Common myeloid progenitor, CD34-positive (primary cell): ENCODE measurements at places on chromosomes 12 and 14.
A peak's percentile ranks its signal among the peaks of the same experiment; 100 is the strongest.

- DNase-seq, result no peak
These were observed 22.8 kb upstream of the SRRM4 start for GRCh38 chr12:118958520-118958919.

DNA sequence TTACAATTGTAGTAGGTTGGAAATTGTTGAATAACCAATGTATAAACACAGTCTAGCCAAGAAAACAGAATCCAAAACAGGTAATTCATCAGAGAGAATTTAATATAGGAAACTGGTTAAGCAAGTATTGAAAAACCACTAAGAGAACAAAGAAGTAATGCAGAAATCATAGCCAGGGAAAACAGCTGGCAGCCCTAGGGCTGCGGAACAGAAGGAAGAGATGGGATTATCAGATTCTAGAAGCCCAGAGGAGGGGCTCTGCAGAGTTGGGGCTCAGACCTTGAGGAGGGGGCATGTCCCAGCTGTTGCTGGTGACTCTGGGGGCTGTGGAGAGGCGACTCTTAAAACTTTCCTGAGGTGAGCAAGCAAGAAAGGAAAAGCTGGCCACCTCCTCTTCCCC is 49.4 kb downstream of the CD9 start:
- no peak for DNase-seq

GRCh38 chr12:2482938-2483660 is 311.7 kb upstream of the FKBP4 start:
- DNase-seq, result no peak

DNA sequence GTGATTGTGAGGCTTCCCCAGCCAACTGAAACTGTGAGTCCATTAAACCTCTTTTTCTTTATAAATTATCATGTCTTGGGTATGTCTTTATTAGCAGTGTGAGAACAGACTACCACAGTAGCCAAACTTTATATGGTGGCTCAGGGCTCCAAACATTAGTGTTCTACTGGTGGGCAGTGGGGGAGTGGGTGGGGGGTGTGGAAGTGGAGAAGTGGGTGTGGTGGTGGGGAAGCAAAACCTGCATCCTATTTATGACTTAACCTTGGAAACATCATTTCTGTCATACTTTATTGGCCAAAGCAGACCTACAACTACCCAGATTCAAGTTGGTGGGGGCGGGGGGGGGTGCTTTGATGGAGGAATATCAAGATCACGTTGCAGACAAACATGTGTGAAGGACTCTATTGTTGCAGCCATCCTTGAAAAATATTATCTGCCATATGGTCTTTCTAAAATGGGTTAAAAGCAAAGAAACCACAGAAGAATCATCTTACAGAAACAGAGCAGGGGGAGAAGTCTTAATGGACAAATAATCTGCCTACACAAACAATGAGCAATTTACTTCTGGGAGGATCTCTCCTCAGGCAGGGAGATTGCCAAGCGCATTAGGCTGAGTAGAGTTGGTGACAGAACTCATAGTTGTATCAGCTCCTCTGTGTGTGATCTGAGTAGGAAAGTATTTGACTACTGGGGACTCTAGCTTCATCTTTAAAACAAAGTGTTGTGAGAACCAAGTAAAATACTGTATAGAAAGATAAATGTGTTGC is 1.4 kb upstream of the PWP1 start:
- no peak for DNase-seq

DNA sequence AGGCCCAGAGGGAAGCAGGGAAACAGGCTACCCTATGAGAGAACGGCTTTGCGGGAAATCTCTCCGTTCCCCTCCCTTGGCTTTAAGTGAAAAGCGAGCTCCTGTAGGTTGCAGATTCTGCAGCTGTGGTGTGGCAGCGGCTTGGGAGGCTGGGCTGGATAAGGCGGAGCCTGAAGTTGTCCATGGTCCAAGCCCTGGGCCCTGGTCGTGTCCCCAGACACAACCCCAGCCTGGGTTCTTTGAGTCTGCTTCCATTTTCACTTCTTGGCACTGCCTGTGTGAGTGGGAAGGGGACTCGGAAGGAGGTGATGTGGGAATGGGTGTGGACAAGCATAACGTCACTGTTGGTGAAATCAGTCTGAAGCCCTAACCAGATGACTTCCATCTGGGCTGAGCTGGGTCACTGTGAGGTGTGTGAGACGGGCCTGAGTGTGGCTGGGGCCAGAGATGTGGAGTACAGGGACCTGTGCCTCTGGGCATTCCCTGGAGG is 43.0 kb upstream of the CTDSP2 start:
- no peak for DNase-seq

- no peak for DNase-seq
These were observed 217.8 kb downstream of the TMEM117 start for GRCh38 chr12:44053549-44054127.

GRCh38 chr12:11884116-11884515 is 186.6 kb upstream of the BCL2L14 start:
- DNase-seq, result no peak

GRCh38 chr12:113390064-113391043 is 13.3 kb downstream of the SDS start:
- DNase-seq, result no peak

GRCh38 chr14:69796797-69797500 is at the start of gene SLC10A1:
Gene SLC10A1, minus strand, starts transcription at chr14:69797241. Its CDS starts 86 bp downstream, at chr14:69797155.
- DNase-seq, result no peak

DNA sequence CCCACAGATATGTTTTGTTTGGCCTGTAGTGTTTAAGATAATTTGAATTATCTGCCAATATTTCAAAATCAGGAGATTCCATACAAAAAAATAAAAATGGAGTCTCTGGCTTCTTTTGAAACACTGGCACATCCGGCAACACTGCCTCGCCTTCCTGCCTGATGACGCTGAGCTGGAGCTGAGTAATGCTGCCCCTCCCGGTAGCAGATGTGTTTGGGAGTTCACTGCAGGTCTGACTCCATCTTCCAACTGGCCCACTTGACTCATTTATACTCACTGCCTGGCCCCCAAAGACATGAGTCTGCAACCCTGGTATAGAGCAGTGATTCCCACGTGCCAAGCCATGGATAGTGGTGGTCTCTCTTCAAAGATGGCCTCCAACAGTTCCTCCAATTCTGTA is 7.4 kb downstream of the CIT start:
- no peak for DNase-seq

- no peak for DNase-seq
These were observed 8.9 kb downstream of the PDE1B start for GRCh38 chr12:54558311-54558710.

GRCh38 chr14:87896393-87897380 is 96.3 kb downstream of the GALC start:
- peak; percentile 34 for DNase-seq

DNA sequence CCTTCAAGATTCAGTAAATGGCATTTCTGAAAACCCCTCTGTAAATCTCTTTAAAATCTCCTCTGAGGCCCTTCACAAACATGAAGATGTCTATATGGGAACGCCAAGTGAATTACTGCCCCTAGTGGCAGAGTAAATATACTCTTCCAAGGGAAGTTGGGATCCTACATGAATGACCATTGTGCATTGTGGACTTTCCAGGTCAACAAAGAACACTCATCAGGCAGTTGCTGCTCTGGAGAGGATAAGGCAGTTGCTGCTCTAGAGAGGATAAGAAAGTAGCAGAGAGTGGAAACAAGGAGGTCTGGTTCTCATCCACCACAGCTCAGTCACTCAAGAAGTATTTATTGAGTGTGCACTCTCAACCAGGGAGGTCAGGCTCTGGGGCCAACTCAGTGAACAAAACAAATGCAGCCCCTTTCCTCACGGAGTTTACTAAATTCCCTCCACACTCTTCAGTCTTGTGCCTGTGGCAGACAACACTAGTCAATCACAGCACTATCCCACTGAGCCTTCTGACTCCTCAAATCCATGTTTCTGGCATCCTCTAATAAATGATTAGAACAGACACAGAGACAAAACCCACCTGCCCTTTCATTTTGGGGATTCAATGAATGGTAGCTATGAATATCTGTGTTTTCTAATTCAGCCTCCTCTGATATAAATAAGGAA is 52.9 kb downstream of the SVOP start:
- DNase-seq, result no peak

GRCh38 chr14:52951681-52952554 is 1.1 kb upstream of the FERMT2 start:
- no peak for DNase-seq

DNA sequence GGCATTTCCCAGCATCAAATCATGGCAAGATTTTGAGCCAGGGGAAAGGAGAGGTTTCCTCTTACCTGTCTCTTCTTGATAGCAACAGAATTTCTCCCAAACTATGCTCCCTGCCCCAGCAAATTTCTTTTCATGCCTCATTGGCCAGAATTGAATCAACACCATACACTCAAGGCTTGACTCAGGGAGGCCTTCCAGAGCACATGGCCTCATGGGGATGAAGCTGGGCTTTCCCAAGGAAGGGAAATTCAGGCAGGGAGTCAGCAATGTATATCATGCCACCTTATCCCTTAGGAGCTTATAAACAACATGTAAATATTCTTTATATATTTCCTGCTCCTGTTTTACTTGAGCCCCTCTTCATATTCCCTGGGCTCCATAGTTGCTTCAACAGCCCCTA is 62.1 kb downstream of the ARF6 start:
- DNase-seq, result no peak

- no peak for DNase-seq
These were observed 2.2 kb downstream of the GPATCH2L start for GRCh38 chr14:76153919-76154318.

DNA sequence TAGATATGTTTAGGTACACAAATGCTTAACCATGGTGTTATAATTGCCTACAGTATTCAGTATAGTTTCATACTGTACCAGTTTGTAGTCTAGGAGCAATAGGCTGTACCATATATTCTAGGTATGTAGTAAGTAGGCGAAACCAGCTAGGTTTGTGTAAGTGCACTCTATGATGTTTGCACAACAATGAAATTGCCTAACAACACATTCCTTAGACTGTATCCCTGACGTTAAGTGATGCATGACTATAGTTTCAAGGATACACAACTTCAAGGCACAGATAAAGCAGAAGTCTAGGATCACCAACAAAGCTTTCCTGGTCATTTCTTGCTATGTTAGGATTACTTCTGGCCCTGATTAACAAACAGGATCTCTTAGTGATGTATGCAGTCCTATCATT is 135.1 kb downstream of the SLC38A1 start:
- no peak for DNase-seq

- DNase-seq, result no peak
These were observed 72.3 kb upstream of the DHRS4 start for GRCh38 chr14:23881282-23881681.

DNA sequence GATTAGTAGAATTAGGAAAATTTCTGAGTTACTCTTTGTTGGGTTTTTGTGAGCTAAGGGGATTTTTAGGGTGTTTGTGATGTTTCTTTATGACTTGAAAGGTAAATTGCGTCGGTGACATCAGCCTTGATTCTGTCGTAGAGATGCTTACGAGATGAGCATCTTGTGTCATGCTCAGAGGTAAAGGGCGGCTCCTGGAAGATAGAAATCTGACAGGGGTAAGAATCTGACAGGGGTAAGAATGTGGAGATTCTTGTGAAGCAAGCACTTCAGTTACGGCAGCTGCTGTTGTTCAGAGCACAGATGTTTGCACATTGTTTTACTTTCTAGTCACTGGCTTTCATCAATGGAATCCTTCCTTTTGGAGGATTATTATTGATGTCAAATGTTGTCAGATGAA is 22.5 kb downstream of the EML1 start:
- no peak for DNase-seq

GRCh38 chr12:92961949-92962348 is 32.9 kb upstream of the EEA1 start:
- peak; percentile 19 for DNase-seq

DNA sequence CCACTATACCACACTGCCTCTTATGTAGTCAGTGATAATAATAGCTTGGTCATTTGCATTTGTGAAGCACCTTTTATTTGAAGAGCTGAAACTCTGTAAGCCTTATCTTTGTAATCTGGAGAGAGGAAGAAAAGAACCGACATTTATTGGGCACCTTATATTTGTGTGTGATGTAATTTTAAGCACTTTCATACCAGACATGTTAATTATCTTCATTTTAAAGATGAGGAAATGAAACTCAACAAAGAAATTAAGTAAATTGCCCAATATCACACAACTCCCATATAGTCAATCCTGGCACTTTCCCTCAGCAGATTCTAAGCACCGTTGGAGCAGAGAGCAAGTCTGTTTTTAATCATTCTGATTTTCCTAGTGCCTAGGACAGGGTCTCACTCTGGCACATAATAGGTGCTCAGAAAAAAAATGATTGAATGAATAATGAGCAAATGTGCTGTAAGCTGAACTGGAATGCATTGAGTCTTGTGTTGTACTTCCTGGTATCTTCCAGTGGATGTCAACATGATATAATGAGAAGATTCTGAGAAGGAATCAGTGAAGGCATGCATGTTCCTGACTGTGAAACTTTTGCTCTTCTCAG is 418.9 kb downstream of the ZFP36L1 start:
- DNase-seq, result no peak

DNA sequence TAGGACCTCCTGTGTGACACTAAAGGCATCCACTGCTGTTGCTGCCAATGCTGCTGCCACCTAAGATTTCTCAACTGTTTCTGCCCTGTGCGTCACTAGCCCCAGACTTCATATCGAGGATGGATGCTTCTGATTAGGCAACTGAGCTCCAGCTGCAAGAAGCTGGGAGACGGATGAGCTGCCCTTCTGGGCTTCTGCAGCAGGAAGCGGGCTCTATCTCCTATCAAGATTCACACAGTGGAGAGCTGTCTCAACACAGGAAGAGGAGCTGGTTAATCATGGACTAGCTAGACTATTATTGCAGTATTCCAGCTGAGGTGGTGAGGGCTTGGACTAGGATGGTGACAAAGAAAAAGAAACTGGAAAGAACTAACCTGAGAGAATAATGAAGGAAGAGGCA is 59.2 kb upstream of the PELI2 start:
- peak; percentile 9 for DNase-seq

DNA sequence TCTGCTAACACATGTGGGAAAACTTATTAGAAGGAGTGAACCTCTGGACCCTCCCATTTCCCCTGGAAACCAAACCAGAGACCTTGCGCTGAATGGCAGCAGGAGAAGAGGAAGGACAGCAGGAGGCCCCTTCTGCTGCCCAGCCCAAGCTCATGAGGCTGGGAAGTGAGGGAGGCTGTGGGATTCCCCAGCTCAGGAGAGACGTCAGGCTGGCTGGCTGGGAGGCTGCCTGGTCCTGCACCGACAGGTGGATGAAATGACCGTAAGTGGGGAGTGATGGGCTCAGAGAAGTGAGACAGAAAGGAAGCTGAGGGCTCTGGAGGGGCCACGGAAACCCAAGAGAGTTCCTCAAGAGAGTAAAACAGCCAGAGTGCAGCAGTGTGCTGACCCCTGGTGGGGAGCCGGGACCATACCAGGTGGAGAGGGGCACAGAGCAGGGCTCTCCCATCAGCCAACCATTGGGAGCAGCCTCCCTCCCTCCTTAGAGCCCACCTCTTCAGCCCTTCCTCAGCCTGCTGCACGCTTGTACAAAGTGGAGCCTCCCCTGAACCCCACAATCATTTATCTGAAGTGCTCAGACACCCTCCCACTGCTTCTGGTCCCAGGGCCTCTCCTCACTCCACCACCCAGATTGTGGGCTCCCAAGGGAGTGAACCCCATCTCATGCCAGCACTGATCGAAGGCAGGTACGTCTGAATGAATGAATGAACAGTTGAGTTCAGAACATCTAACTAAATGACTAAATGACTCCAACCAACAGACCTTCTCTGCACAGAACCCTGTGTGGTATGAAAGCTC is 14.0 kb downstream of the TAMALIN start:
- DNase-seq, result peak; percentile 75

GRCh38 chr12:90234472-90234871 is 525.8 kb upstream of the ATP2B1 start:
- no peak for DNase-seq

- no peak for DNase-seq
These were observed 20.2 kb downstream of the CCDC177 start for GRCh38 chr14:69554500-69554899.

- DNase-seq, result no peak
These were observed 107.5 kb upstream of the FAR2 start for GRCh38 chr12:29041621-29042020.
